ENCODE measurements at places on chromosomes 13 and 19.
A peak's percentile ranks its signal among the peaks of the same experiment; 100 is the strongest.

GRCh38 chr19:30349131-30349730, 23.0 kb upstream of the ZNF536 start:
- no peak for DNase-seq

GRCh38 chr19:4086411-4086867, 19.7 kb upstream of the ZBTB7A start:
- no peak for DNase-seq

DNA sequence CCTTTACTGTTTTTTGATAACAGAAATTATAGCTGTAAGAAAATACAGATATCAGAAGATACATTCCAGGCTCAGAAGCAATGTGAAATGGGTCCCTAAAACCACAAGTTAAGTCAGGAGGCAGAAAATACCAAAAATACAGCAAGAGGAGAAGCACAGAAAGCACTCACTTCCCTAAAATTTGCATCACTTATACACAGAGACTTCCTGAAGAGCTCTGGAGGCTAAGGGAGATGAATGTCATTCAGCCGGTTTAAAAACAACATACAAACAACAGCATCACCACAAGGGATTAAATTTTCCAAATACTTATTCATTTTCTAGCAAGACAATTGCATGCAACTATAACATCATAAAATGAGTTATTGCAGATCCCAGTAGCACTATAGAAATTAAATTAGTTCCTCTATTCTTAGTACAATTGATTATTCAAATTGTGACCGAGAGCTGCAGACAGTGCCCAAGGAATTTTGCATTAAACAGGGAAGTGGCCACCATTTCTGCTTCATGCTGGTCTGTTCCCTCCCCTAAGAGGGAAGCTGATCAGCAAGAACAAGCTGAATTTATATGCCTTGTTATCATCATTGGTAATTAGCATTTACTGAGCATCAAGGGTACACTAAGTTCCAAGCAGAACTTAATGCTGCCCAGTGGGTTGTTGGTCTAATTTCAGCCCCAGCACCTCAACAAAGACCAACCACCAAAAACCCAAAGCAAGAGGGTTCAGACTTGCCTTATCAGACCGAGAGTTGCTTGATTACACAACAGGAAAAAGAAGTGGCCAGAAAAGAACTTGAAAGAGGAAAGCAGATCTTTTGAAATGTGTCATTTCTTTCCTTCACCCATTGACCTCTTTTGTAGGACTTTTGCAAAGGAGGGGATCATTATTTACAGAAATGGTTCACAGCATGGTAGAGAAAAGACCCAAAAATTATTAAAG, 140.7 kb downstream of the KCTD12 start:
- no peak for DNase-seq

DNA sequence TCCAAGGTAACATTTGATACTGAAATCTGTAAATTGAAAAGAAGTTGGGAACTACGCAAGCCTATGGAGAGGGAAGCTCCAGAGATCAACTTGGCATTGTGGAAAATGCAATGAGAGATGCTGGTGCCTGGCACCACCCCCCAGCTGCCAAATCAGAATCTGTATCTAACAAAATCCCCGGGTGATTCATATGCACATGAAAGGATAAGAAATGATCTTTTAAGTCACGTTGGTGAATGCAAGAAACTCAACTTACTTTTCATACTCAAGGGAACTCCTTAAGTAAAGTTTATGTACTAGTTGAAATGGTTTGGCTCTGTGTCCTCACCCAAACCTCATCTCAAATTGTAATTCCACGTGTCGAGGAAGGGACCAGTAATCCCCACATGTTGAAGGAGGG, 158.5 kb upstream of the MYO16 start:
- no peak for DNase-seq

DNA sequence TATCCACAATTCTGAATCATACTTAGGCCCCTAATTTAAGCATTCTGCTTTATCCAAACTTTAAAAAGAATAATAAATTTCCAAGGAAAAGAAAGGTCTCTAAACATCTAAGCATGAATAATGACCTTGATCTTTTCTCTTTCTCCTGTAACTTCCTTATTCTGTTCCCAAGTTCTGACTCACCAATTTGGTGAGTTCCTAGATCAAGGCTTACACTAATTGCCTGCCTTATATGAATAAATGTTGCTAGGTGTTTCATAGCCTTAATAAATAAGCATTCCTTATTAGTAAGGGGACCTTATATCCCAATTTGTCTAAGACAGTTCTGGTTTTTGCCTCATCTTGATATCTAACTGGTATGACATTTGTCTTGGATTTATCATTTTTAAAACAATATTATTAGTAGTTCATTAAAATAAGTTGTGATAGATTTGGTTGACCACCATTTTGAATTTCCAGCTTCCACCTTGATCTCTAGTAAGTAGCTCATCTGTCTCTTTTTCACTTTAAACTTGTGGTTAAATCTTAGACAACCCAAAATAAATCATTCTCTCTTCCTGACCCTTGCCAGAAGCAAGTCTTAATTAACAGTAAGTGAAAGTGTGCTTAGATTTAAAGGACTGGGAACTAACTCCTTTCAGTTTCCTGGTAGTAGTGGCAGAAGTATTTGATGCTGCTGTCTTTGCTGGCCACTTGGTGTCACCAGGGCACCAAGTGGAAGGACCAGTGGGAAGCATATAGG, 121.2 kb upstream of the MLNR start:
- DNase-seq = no peak

DNA sequence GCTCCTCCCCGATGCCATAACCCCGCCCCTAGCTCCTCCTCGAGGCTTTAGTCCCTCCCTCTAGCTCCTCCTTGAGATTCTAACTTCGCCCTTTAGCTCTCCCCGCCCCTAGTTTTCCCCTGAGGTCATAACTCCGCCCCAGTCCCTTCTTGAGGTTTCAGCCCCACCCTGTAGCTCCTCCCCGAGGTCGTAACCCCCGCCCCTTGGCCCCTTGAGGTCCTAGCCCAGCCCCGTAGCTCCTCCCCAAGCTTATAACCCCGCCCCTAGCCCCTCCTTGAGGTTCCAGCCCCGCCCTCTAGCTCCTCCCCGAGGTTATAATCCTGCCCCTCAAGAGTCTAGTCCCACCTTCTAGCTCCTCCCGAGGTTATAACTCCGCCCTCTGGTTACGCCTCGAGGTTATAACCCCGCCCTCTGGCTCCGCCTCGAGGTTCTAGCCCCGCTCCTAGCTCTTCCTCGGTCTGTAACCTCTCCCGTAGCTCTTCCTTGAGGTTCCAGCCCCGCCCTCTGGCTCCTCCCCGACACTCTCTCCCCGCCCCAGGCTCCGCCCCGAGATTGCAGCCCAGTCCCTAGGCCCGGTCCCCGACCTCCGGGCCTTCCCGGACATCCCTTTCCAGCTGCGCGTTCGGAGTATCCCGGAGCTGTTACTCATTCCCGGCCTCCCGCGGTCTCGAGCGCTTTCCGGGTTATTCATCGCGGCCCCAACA, 1.4 kb downstream of the PLAUR start:
- DNase-seq = peak; percentile 82

- DNase-seq = no peak
Observed at GRCh38 chr19:3404324-3405260, 38.2 kb downstream of the NFIC start.

GRCh38 chr19:16394681-16395375, 70.2 kb downstream of the KLF2 start:
- no peak for DNase-seq

- peak; percentile 55 for DNase-seq
Observed at GRCh38 chr19:49890349-49891311, 6.1 kb downstream of the IL4I1 start.

- no peak for DNase-seq
Observed at GRCh38 chr19:41555748-41556147, 20.2 kb upstream of the CEACAM21 start.

- no peak for DNase-seq
Observed at GRCh38 chr13:44331912-44332851, 41.4 kb upstream of the SERP2 start.

DNA sequence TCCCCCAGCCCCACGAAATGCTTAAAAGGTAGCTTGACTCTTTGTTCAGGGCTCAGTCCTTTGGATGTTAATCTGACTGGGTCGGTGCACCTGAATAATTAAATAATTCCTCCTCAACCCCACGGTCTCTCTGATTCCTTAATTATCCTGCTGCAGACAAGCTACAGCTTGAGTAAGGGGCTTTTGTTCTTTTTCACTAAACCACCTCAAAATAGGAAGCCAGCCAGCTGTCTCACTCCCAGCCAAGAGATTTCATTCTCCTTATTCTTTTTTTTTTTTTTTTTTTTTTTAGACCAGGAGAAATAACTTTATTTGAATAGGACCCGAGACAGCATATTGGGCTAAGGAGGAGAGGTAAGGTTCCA, 7.9 kb upstream of the FCGBP start:
- no peak for DNase-seq

DNA sequence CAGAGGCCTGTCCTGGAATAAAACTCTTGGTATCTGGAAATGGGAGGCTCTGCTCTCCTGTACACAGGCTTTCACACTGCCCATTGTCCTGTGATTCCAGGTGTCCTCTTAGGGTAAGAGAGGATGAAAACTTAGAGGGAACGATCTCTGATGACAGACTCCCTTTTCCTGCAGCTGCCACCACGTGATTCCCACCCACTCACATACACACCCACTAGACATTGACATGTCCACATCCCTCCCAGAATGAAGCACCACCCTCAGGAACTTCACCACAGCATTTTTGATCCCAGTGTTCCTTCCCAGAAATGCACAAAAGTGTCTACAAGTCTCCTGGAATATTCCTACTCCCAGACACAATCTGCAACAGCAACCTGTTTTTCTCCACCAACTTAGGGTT, 8.2 kb downstream of the ZNF429 start:
- no peak for DNase-seq

DNA sequence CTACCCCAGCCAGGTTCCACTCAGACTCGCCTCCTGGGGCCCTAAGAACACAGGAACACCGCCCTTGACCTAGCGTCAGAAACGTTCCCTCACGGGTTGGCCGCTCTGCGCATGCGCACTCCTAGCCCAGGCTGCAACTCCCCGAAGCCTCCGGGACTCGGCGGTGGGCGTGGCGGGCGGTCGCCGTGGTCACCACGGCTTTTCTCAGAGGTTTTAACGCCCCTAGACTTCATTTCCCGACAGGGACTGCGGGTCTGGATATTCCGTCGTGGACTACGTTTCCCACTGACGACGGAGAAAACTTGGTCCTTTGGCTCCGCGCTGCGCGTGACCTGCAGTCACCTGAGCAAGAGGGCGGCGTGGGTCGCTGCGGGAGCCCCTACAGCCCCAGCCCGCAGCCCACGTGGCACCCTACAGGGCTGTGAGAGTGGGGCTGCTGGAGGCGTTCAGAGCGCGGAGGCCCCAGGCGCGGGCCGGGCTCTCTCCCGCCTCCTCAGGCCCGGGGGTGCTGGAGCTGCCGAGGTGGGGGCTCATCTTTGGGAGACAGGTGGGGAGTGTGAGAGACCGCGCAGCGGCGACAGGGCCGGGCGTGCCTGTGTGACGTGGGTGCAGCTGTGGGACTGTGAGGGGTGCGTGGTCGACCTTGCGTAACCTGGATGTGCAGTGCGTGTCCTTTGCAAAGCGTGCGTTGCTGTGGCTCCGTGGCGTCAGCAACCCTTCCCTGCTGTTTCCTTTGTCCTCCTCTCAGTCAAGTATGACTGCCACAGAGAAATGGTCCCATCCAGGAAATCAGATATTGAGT, 38.0 kb upstream of the ZNF573 start:
- DNase-seq = no peak

DNA sequence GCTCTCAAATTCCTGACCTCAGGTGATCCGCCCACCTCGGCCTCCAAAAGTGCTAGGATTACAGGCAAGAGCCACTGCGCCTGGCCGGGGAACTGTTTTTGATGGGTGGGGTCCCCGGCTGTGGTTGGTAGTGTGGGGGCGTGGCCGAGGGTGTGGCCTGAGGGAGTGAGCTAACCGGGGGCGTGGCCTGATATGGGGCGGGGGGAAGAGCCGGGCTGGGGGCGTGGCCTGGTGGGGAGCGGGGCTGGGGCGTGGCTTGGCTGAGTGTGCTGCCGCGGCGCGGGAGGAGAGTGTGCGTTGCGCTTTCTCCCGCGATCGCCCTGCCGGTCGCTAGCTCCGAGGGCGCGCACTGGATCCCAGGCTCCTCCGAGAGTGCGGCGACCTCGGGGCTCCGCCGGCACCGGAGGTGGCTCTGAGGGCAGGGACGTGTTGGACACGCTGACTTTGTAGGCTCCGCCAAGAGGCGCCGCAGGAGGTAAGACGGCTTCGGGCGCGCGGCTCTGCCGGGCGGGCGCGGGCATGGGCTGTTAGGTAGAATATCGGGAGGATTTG, at the start of gene SPATA13:
Gene SPATA13, plus strand, starts transcription at position 263 of the 552 bp plus-strand sequence. CDS start 62,210 bp downstream, outside the sequence.
- DNase-seq = peak; percentile 92

DNA sequence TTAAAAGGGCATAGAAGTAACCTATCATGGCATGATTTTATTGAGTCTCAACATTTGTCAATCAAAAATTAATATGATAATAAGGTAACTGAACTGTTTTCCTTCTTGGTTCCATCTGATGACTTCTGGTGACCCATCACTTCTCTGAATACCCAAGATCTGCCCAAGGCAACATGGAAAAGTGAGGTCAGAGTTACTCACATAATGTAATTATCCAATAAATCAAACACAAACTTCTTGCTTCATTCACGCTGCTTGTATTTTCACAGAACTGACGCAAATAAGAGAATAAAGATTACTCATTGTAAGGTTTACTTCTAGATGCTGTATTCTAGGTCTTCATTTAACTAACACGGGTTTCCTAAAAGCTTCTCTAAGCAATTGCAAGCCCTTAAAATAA, 361.6 kb downstream of the RBM26 start:
- DNase-seq = no peak

- DNase-seq = no peak
Observed at GRCh38 chr13:42190529-42190928, 81.4 kb upstream of the AKAP11 start.

GRCh38 chr13:110576070-110576394, 14.5 kb upstream of the RAB20 start:
- DNase-seq = no peak

- DNase-seq = no peak
Observed at GRCh38 chr19:13053238-13053637, 49.4 kb downstream of the LYL1 start.

- DNase-seq = no peak
Observed at GRCh38 chr19:15291089-15291488, 41.2 kb downstream of the BRD4 start.

- DNase-seq = no peak
Observed at GRCh38 chr13:23718996-23719395, 148.8 kb downstream of the TNFRSF19 start.

DNA sequence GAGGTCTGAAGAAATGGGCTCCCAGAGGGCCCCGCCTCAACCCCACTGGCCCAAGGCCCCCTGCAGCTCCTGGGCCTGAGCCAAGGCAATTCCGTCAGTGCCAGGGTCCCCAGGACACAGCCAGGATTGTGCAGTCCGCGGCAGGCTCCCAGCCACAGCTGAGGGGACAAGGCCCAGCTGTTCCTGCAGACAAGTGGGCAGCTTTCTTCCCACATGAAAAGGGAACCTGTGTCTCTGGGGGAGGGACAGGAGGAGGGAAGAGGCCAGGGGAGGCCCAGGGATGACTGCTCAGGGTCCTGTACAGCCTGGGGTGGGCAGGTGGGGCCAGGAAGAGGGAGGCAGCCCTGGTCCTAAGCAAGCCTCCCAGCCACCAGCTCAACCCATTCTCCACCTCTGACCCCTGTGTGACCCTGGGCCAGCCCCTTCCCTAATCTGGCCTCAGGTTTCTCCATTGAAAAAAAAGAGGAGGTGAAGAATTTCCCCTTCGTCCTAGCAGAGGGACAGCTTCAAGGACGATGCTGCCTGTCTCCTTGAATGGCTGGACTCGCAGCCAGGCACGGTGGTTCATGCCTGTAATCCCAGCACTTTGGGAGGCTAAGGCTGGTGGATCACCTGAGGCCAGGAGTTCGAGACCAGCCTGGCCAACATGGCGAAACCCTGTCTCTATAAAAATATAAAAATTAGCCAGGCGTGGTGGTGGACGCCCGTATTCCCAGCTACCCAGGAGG, 20.5 kb upstream of the VSTM2B start:
- DNase-seq = no peak

Data from stimulated activated CD8-positive, alpha-beta memory T cell treated with anti-CD3 and anti-CD28 coated beads, Interleukin-4, amount 100 ng/mL, for 4 hours (primary cell).